HFFc6 (cell line): ENCODE measurements at places on chromosomes 1 and 21. TPM values are rescaled to one million over a fixed set of nuclear protein-coding genes. Genes with fewer than 3 reads are reported as not detected.

The KCNA3 gene
- not detected in 3 replicates for total RNA-seq

The CA6 gene
- total RNA-seq: not detected in 2 replicates

The DYNLT4 gene
- not detected in 2 replicates for total RNA-seq

The KRTAP11-1 gene
- total RNA-seq: not detected in 3 replicates

The FYB2 gene
- not detected in 3 replicates for total RNA-seq

The FAM177B gene
- not detected in 3 replicates for total RNA-seq

The SH2D5 gene
- total RNA-seq: 12.1 to 14.5 TPM (median 13.1 TPM) in 3 replicates

DNA sequence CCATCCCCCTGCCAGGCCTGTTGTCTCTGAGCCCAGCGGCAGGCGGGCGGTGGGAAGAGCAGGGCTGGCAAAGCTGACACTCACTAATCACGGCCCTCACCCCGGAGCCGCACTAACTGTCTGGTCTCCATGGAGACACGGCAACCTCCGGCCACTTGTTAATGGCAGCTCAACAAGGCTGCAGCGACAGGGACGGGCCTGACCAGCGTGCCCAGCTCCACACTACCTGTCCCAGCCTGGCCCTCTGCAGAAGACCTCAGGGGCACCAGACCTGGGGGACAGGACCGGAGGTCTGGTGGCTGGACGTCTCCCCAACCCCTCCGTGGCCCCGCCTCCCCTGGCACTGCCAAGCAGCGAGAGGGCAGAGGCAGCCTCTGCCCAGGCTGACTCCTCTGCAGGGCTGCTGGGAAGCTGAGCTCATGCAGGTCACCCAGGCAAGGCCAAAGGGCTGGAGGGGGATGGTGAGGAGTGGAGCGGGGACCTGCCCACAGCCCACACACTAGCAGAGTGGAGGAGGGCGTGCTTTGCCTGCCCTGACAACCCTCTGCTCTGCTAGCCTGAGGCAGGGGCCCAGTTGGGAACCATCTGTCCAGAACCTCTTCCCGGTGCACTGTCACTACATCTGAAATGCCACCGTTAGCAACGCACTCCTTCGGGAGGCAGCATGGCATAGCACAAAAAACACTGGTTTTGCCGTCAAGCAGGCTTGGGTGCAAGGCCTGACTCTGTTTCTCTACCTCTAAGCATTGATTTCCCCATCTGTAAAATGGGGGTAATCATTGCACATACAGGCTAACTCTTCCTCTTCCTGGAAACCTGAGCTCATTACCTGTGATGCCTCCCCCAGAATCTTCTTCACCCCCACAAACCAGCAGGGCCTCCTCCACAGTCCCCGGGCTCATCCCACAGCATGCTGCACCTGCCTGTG is 29.6 kb upstream of the WASF2 start:
- no peak for DNase-seq

- DNase-seq: no peak
Observed at GRCh38 chr1:165351863-165352441, 4.6 kb downstream of the LMX1A start.

DNA sequence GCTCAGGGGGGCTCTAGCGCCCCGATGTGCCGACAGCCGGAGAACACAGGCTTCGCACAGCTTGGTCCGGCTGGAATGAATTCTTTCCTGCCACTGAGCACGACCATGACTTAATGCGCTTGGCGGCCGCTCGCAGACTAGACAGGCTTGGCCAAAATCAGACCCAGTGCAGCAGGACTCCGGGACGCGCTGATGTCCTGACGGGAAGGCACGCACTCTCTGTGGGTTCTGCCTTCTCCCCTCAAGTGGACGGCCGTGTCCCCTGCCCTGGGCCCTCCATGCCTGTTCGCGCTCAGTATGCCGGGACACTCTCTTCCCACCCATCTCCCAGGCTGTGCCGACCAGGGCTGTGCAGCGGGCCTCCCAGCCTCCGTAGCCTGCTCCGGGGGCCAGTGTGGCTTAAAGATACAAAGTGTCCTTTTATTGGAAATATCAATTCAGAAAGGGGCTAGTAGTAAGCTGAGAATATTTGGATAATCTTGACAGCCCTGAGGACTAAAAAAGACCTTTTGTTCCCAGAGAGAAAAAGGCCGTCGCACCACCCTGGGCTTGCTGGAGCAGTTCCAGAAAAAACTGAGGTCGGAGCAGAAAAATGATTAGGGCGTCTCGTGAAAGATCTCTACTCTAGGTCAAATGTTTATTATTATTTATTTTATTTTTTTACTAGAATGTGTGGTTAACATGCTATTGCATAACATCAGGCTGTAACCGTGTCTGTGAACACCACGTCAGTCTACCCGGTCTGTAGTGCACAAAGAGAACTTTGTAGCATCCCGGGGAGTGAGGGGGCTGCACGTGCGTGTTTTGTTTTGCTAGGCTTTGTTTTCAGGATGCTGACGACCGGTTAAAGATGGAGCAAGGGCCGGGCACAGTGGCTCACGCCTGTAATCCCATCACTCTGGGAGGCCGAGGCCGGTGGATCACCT is 88.1 kb upstream of the ARHGEF16 start:
- DNase-seq: peak; percentile 15

DNA sequence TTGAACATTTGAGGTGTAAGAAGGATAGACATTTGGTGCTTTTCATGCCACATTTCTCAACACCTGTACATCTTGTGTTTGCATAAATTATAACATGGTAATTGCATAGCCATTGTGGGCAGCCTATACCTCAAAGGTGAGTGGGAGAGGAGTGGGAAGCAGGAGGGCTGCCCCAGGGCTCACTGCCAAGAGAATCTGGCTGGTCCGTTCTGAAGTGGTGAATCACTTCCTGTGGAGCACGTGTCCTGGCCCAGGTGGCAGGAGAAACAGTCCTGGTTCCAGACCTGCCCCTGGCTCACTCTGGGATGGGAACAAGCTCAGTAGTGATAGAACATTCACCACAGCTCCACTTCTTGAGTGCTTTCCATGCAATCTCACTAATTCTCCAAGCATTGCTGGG is 11.6 kb upstream of the OLFML2B start:
- DNase-seq: no peak

GRCh38 chr1:87686671-87687070 is 358.0 kb downstream of the LMO4 start:
- no peak for DNase-seq

DNA sequence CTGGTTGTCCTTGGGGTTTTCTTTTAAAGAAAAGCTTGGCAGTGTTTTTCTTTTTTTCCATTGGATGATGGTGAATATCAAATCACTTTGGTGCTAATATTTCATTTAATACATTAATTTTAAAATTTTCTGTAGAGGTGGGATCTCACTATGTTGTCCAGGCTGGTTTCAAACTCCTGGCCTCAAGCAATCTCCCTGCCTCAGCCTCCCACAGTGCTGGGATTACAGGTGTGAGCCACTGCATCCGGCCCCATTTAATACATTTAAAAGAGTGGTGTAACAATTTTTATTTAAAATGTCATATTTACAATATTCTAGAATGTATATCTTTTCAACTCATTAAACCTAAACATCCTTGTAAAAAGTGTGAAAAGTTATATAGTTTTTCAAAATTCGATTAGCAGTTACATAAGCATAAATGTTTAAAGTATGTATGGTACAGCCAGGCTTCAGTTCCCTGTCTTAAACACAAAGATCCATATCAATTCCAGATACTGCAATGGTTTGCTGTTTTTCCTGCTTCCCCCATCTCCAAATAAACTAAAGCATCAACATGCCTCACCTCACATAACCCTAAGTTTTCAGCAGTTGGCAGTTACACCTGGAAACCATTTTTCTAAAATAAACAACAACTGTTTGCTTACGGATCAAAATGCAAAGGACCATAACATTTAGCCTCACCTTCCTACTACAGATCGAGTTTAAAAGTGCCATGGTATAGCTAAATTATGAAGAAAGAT is 8.9 kb upstream of the LGALS8 start:
- no peak for DNase-seq

GRCh38 chr1:111422546-111423391 is 4.8 kb downstream of the OVGP1 start:
- DNase-seq: no peak

DNA sequence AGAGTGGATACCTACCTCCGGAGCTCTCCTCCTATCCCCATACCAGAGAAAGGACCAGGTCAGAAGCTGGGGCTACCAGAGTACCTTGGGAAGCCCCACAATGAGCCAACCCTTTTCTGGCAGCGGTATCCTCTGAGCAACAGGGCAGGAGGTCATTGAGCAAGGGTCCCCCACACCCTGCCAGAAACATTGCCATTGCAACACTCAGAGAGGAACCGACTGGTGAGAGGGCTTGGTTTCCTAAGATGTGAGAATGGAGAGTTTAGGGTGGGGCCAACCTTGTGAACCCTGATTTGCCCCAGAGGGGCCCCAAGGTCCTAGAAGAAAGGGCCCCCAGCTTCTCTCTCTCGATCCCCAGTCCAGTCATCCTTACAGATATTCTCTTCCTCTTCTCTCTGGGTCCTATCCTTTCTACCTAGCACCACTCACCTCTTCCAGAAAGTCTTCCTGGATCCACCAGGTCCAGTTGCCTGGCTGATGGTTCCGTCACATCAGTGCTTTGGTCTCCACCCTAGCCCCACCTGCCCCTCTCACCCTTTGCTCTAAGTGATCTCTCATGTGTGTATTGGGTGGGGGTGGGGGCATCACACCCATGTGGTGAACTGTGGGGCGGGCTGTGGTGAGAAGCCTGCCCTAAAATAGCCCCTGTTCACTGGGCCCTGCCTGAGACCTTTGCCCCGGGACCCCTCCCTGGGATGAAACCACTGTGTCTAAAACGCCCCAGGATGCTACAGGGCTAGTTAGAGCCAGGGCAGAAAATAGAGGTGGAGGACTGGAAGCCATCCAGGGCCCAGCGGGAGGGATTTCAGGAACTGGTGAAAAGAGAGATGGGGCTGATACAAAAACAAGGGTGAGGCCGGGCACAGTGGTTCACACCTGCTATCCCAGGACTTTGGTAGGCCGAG is 8.7 kb downstream of the FGR start:
- DNase-seq: no peak

DNA sequence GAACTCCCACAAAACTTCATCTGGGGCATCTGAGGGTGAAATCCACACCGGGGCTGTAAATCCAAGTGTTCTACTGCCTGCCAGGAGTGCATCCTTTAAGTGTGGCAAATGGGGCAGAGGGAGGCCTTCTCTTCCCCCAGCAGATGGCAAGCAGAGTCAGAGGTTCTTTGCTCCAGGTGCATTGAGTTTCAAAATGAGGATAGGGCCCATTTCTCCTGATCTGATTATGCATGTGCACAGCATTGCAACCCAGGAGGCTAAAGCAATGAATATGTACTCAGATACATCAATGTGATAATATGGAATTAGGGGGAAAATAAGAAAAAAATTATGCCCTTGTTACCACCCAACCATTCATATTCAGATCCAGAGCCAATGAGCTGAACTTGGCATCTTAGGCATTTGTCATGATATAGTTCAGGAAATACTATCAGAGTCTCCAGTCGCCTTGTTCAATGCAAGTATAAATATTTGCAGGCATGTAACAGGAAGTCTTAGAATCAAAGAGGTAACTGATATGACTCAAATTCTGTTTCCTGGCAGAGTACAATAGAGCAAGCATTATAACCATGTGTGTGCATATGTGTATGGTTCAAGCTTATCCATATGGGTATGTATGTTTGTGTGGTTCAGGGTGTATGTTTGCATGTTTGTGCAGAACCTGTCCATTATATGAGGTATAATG is 473.8 kb upstream of the PKN2 start:
- DNase-seq: no peak

DNA sequence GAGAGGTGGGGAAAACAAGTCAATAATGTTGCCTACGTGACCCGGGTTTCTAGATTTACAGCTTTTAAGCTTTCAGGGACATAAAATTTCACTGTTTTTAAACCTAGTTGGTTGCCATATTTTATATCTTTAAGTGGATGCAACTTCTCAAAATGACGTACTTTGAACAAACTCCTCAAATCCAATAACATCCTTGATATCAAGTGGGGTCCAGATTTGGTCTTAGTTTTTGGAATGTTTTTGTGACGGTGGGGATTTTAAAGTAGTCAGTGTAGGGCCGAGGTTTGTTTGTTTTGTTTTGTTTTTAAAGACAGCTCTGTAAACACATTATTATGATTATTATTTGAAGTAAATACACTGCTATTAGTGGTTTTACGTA is 453 bp downstream of the CDKN2C start:
- no peak for DNase-seq

GRCh38 chr1:77643456-77643855 is 39.0 kb downstream of the ZZZ3 start:
- DNase-seq: no peak
